Left hindlimb (tissue), 1 donor: ENCODE measurements at places on chromosomes 5 and 9.

- no peak for DNase-seq
These were observed 47.5 kb downstream of the SLC22A5 start for GRCh38 chr5:132417010-132417439.

DNA sequence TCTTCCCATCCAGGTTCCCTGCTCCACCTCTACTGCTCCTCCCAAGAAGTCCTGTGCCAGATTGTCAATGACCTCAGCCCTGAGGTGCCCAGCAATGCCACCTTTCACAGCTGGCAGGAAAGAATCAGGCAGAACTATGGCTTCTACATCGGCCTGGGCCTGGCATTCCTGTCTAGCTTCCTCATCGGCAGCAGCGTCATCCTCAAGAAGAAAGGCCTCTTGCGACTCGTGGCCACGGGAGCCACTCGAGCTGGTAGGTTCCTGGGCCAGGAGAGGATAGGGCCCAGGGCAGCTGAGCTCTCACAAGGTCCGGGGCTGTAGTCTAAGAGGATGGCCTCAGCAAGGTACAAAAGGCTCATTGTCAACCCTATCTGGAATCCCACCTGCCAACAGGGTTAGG is 3.1 kb downstream of the NIPAL4 start:
- DNase-seq = no peak

DNA sequence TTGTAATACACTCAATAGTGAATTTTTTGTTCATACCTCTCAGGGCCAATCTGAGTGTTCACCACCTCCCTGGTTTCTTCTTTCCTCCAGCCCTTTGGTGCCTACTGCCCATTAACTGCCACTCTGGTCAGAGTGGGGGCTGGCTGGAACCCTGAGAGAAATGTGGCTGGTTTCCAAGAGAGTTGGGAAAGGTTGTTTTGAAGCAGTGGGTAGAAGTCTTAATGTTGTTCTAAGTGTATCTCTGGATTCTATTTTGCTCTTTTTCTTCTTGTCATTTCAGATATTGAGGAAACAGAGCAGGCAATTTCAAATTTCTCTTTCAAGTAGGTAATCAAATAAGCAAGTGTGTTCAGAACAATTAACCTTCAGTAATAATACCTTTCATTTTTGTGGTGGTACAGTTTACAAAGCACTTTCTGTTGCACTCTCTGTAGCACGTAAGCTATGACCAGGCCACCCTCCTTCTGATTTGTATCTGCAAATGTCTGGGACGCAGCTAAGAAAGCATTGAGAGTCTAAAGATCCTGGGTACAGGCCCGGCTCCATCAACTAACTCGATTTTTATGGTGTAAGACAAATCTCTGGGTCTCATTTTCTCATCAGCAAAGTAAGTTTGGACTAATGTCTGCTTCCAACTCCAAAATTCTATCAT is 8.4 kb downstream of the SLC1A3 start:
- no peak for DNase-seq

DNA sequence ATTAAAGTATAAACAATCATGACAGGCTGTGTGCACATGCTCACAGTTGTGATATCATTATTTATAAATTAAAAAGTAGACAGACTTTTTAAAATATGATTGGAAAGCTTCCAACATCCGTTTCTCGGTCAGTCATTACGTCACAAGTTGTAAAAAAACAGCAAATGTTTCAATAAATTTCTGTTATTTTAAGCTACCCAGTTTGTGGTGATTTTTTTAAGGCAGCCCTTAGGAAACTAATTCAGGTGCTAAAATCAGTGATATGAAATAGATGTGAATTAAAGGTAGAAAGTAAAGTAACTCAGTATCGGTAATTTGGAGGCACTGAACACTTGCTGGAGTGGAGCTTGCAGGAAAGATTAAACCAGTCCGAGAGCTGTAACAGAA is 1.2 kb downstream of the CCNH start:
- no peak for DNase-seq

- DNase-seq = no peak
These were observed 4.1 kb downstream of the GLRX start for GRCh38 chr5:95818181-95819147.

GRCh38 chr5:77367741-77368140 is 124.4 kb downstream of the WDR41 start:
- no peak for DNase-seq

- no peak for DNase-seq
These were observed 25.8 kb upstream of the KIF12 start for GRCh38 chr9:114124666-114125475.

- DNase-seq = no peak
These were observed 185.6 kb upstream of the DMRT1 start for GRCh38 chr9:655875-656274.

- no peak for DNase-seq
These were observed 332.7 kb downstream of the PRDM9 start for GRCh38 chr5:23840083-23840482.

DNA sequence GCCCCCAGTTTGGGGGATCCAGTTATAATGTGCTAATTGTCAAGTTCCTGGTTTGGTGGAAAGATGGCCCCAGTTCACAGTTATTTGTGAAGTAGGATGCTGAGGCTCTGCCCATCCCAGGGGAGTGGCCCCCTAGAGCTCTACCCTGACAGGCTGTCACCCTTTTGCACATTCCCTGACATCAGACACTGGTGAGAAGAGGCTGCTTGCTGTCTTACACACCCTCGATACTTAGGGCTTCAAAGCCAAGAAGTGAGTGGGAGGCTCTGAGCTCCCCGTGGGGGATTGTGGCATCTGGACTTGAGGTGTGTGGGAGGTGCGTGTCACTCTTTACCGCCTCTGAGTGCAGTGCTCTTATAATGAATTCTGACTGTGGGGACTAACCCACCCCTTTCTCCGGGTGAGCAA is 168.5 kb downstream of the DOCK2 start:
- DNase-seq = no peak

GRCh38 chr9:755454-756381 is 85.8 kb upstream of the DMRT1 start:
- DNase-seq = no peak

- no peak for DNase-seq
These were observed 7.8 kb upstream of the FOXI1 start for GRCh38 chr5:170097934-170098333.

DNA sequence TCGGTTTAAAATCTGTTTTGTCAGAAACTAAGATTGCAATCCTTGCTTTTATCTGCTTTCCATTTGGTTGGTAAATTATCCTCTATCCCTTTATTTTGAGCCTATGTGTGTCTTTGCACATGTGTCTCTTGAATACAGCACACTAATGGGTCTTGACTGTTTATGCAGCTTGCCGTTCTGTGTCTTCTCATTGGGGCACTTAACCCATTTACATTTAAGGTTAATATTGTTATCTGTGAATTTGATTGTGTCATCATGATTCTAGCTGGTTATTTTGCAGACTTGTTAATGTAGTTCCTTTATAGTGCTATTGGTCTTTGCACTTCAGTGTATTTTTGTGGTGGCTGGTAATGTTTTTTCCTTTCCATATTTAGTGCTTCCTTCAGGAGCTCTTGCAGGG is 36.3 kb upstream of the SMIM15 start:
- no peak for DNase-seq

DNA sequence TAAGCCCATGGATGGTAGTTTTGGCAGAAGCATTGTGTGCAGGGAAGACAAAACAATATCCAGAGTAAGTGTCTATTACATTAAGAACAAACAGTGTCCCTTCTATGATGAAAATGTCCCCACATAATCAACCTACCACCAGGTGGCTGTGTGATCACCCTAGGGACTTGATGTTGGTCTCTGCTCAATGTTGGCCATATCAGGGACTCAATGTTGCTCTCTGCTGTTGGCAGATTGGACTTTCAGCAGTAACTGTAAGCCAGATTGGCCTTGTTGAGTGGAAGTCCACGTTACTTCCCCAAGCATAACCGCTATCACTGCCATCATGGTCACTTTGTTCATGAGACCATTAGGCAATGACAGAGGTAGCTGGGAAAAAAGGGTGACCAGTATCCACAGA is 52.8 kb upstream of the PRSS3 start:
- DNase-seq = no peak

DNA sequence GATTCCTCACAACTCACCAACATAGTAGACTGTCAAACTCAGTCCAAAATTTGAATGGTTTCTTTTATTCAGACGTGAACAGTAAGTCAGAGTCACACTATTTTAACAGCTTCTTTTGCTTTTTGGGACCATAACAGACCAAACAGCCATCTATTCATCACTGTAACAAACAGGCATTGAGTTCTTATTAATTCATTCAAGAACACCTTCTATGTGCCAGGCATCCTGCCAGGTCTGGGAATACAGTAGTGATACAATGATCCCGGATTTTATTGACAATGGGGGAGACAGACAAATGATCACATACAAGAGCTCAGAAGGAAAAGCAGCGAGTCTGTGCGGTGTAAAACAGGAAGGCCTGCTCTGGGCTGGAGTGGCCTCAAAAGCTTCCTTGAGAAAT is 153.3 kb upstream of the ERCC6L2 start:
- no peak for DNase-seq

- no peak for DNase-seq
These were observed 27.9 kb downstream of the DEPDC1B start for GRCh38 chr5:60671899-60672692.

- peak; percentile 58 for DNase-seq
These were observed 923 bp upstream of the ZBTB5 start for GRCh38 chr9:37466037-37466709.

GRCh38 chr9:99307851-99308250 is 85.8 kb downstream of the SEC61B start:
- no peak for DNase-seq
